Stimulated activated CD8-positive, alpha-beta memory T cell treated with anti-CD3 and anti-CD28 coated beads, Interleukin-4, amount 100 ng/mL, for 4 hours (primary cell): ENCODE measurements at places on chromosomes 6 and 20.

GRCh38 chr6:14713008-14713960, 532.6 kb upstream of the JARID2 start:
- no peak for DNase-seq

GRCh38 chr6:7451326-7451725, 61.7 kb downstream of the RIOK1 start:
- no peak for DNase-seq

DNA sequence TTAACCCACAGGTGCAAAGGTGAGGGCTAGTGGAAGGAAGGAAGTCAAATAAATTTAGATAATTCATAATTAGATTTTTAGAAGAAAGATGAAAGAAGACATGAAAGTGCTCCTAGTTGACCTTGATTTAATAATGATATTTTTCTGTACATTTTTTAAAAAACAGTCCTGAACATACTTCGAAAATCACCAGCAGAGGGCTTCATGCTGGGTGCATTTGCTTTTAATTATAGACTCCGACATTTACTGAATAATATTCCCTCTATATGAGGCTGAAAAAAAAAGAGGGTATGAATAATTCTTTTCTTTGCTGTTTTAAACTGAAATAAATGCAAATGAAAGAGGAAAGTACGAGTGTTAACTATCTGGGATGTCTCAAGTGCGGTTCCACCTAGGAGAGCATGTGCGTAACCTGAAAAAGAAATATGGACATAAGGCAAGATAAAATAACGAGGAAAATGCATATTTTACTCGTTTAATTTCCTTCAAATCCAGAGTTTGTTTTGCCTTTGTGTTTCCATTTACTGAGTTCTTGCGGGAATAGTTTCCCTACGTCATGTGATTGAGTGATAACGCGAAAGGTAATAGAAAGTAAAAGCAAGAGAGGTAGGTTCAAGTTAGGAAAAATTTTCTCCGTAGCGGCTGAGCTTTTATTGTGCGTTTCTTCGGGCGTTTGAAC, 3.1 kb upstream of the TFAP2B start:
- no peak for DNase-seq

- no peak for DNase-seq
Observed at GRCh38 chr6:168111911-168112310, 32.9 kb upstream of the FRMD1 start.

DNA sequence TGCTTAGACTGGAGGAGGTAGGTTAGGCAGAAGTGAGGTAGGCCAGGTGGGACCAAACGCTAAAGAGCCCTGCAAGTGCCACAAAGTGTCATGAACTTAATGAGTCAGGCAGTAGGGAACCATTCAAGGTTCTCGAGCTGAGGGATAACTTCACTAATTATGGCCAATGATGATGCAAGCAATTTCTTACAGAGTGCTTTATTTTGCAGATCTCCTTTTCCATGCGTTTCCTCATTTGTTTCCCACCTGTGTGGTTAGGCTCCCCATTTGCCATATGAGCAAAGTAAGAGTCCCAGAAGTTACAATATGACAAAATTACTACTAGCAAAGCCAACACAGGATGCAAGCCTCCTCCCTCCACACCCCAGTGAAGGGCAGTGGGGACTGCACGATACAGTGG, 36.5 kb upstream of the PSMF1 start:
- no peak for DNase-seq

DNA sequence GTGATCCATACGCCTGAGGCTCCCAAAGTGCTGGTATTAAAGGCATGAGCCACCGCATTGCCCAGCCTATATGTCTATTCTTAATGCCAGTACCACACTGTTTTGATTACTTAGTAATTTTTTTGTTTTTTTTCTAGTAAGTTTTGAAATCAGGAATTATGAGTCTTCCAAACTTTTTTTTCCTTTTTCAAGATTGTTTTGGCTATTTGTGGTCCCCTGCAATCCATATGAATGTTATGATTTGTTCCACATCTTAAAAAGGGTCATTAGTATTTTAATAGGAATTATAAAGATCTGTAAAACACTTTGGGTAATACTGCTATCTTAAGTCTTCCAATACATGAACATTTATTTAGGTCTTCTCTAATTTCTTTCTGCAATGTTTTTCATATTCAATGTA, 6.8 kb upstream of the POPDC3 start:
- DNase-seq, result no peak

DNA sequence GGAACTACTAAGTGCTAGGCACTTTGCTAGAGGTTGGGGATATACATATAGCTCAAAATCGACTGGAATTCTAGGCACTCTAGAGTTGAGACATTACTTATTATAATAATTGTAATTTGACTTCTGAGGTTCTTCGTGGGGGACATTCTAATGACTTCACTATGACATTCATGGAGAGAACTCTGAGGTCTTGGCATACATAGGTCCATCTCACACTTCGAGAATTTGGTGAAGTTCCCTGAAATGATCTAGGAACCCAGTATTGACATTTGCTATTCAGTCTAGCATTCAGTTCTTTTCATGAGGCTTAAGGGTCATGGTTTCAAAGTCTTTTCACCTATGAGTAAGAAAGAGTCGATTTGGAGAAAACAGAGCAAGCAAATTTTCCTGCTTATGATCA, 446.6 kb upstream of the JAG1 start:
- no peak for DNase-seq

DNA sequence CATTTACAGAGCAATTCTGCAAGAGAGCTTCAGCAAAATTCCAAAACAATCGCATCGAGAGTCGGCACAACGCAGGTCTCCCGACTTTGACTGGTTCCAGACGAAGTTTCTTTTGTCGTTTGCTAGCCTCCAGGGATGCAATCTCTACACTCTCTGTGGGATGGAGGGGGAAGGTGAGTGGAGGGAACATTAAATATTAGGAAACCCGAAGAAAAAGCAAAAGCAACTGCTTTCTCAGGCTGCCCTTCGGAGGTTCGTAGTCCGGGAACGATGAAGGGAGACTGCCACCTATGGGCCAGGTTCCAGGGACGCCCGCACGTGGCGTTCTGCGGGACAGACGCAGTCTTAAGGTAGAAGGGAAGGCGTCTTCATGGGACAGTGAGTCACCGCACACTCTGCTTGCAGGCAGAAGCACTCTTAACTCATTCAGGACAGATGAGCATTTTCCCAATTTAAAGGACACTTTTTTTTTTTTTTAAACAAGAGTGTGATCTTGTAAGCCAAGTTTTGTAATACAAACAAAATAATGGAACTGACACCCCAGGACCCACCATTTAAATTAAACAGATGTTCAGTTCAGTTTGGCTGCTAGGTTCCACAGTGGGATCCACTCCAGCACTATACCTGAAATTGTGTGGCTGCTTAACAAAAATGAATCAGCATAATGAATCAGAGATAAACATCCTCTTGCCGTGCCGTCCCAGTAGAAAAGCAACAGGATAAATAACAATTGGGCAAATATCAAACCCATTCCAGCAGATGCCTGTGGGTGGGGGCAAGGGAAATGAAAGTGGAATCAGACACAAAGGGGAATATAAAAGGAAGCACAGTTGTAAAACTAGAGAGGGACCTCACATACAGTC, 65.8 kb upstream of the ARMC2 start:
- peak; percentile 54 for DNase-seq

- DNase-seq, result no peak
Observed at GRCh38 chr20:38156888-38157634, 8.0 kb downstream of the TGM2 start.

DNA sequence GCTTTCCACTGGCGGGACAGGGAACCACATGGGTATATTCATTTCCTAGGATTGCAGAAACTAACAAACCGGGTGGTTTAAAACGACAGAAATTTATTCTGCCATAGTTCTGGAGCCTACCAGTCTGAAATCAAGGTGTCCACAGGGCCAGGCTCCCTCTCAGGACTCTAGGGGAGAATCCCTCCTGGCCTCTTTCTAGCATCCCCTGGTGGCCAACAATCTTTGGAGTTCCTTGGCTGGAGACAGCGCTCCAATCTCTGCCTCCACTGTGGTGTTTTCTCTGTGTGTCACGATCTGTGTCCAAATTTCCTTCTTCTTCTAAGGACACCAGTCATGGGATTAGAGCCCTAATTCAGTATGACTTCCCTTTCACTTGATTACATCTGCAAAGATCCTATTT, 95.0 kb downstream of the SCML4 start:
- no peak for DNase-seq

GRCh38 chr6:168828800-168829199, 387.8 kb downstream of the SMOC2 start:
- DNase-seq, result no peak

DNA sequence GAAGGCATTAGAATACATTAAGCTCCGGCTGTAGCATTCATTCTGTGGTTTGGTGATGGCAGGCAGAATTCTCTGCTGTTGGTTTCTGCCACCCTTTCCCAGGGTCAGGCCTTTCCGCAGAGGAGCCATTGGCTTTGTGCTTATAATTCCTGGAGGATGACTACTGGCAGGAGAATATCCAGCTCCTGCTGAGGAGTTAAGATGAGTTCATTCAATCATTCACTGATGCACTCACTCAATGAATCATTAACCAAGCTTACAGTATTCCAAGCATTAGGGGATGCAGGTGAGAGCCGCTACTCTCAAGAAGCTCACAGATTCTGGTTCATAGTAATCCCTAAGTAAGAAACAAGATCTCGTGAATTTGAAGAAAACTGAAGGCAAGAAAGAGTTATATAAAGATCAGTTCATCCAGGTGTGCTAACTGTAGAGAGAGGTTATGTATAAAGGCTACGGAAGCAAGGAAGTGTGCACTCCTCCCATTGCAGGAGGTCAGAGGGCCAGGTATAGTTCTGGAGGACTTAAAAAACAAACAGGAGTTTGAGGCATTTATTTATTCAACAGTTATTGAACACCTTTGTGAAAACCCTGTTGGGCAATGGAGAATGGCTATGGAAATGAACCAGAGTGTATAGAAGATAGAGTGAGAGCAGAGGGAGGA, 75.5 kb downstream of the HMGN3 start:
- DNase-seq, result no peak
